ENCODE measurements at places on chromosomes 13 and 19.

GRCh38 chr19:56118666-56119581 lies 2.2 kb downstream of the ZNF787 start:
- no peak for DNase-seq

DNA sequence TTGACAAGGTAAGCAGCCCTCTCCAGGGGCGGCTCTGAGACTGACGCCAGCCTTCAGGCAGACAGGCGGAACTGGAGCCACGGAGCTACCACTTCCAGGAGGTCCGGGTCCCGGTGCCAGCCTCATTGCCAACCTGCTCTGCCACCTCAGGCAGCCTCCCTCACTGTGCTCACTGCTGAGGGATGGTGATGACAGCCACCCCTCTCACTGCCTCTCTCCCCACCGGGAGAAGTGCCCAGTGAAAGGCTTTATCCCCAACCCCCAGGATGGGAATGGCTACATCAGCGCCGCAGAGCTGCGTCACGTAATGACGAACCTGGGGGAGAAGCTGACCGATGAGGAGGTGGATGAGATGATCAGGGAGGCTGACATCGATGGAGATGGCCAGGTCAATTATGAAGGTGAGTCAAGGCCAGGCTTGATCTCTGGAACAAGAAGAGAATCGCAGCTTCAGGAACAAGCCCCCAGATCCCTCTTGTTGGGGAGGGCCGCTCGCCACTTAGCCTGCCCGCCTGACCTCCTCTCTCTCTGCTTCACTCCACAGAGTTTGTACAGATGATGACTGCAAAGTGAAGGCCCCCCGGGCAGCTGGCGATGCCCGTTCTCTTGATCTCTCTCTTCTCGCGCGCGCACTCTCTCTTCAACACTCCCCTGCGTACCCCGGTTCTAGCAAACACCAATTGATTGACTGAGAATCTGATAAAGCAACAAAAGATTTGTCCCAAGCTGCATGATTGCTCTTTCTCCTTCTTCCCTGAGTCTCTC lies 7.6 kb downstream of the CALM3 start:
- no peak for DNase-seq

- DNase-seq = no peak
These were observed 182.4 kb downstream of the KCTD12 start for GRCh38 chr13:76703621-76704288.

GRCh38 chr19:57288373-57288772 lies 8.1 kb downstream of the ZNF460 start:
- no peak for DNase-seq

GRCh38 chr19:44050740-44051649 lies 841 bp upstream of the ZNF223 start:
- DNase-seq = no peak

DNA sequence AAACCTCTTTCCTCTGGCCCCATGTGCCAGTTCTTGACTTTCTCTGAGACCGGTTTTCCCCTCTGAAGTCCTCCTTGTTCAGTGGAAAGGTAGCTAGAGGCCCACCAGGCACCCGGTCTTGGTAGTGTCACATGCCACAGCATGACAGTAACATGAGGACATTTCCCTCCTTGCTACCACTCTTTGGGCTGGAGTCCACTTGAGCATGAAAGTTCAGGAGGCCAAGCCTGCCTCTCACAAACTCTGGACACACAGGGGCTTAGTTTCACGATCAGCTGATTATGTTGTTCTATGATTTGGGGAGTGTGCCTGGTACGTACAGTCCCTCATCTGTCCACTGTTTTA lies 45.6 kb downstream of the NFIX start:
- DNase-seq = no peak

DNA sequence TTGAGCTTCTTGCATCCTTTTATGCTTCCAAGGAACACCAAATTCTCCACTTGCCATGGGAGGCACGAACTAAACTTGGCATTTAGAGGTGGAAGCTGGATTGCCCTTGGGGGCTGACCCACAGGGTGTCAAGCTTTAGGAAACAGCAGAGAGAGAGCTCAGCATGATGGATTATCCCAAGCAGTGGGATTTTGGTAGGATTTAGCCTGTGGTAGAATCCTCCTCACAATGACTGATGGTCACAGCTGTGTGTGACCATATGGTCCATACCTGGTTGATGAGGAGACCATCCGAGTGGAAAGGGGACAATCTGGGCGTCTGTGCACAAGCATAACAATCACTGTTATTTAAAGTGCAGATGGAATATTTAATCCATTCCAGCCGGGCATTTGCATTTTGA lies 40.1 kb upstream of the PSG9 start:
- no peak for DNase-seq

GRCh38 chr13:56907766-56908165 lies 233.0 kb upstream of the PRR20A start:
- DNase-seq = no peak

GRCh38 chr13:78770601-78771000 lies 111.6 kb upstream of the OBI1 start:
- DNase-seq = no peak

DNA sequence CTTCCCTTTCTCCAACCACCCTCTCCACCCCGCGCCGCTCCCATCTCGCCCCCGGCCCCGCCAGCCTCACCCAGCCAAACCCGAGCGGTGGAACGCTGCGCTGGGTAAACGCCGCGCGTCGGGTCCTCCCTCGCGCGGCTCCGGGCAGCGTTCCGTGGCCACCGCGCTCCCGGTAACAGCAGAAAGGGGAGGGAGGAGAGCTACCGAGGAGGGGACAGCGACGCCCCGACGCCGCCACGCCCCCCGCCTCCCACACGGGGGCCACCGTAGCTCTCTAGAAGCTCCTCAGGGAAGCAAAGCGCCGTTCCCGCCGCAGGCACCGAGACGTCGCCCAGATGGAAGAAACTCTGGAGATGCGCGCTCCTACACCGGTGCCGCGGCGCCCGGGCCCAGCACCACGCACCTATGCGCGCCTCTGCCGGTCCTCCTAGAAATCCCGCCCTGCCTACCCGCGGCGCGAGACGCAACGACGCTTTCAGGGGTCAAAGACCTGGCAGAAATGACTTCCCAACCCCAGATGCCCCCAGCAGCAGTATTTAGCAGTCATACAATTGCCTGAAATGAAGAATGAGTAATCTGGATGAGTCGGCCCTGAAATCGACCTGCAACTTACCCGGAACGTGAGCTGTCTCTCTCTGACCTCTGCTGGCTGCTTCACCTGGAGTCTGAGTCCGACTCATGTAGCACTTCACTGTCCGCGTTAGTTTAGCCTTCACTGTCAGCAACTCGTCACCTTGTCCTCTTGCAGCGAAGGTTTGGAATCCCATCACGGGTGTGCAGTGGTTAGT lies at the start of gene RUBCNL:
TSS of gene RUBCNL (minus strand) at position 189 of the 788 bp plus-strand sequence. CDS start 14,777 bp downstream, outside the sequence.
- DNase-seq = no peak

GRCh38 chr13:108214441-108215271 lies 680 bp downstream of the LIG4 start:
- DNase-seq = no peak

DNA sequence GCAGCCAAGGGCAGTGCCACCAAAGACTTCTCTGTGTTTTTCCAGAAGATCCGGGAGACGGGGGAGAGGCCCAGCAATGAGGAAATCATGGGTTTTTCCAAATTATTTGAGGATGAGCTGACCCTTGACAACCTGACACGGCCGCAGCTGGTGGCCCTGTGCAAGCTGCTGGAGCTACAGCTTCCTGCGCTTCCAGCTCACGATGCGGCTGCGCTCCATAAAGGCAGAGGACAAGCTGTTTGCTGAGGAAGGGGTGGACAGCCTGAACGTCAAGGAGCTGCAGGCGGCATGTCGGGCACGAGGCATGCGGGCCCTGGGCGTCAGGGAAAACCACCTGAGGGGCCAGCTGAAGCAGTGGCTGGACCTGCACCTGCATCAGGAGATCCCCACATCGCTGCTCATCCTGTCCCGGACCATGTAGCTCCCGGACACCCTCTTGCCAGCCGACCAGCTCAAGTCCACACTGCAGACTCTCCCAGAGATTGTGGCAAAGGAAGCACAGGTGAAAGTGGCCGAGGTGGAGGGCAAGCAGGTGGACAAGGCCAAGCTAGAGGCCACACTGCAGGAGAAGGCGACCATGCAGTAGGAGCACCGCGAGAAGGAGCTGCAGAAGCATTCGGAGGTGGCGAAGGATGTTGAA lies 11.7 kb downstream of the ZSCAN1 start:
- DNase-seq = no peak

GRCh38 chr13:43773602-43774001 lies 13.2 kb downstream of the ENOX1 start:
- no peak for DNase-seq

DNA sequence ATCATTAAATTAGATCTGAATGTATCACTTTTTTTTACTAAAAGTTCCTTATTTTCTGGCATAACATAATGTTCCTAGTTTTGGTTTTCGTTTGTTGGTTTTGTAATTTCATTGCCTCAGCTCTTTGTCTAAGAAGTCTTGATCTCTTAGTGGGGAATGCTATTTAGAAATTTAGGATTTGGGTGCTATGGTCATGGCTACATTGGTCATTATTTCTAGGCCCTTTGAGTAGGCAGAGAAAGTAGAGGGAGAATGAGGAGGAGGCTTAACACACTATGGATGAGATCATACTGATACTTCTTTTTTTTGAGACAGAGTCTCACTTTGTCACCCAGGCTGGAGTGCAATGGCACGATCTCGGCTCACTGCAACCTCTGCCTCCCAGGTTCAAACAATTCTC lies 41.8 kb downstream of the PIBF1 start:
- DNase-seq = no peak

DNA sequence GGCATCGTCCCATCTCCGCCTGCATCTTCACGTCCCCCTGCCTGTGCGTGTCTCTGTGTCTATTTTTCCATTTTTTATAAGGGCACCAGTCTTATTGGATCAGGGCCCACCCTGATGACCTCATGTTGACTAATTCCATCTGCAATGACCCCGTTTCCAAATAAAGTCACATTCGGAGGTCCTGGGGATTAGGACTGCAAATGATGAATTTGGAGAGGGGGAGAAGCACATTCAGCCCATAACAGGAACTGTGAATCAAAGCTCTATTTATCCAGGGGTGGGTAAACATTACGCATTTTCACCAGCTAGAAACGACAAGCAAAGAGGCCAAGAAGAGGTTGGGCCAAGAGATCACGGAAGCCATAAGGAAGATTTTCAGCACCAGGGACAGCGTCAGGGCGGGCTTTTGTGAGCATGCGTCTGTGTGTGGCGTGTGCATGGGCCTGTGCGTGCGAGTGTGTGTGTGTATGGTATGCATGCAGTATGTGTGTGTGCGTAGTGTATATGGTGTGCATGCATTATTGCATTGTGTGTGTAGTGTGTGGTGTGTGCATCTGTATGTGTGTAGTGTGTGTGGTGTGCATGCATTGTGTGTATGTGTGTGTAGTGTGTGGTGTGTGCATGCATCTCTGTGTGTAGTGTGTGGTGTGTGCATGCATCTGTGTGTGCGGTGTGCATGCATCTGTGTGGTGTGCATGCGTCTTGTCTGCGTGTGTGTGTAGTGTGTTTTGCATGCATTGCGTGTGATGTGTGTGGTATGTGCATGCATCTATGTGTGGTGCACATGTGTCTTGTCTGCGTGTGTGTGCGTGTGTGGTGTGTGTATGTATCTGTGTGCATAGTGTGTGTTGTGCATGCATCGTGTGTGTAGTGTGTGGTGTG lies 19.6 kb downstream of the CELF5 start:
- DNase-seq = no peak

DNA sequence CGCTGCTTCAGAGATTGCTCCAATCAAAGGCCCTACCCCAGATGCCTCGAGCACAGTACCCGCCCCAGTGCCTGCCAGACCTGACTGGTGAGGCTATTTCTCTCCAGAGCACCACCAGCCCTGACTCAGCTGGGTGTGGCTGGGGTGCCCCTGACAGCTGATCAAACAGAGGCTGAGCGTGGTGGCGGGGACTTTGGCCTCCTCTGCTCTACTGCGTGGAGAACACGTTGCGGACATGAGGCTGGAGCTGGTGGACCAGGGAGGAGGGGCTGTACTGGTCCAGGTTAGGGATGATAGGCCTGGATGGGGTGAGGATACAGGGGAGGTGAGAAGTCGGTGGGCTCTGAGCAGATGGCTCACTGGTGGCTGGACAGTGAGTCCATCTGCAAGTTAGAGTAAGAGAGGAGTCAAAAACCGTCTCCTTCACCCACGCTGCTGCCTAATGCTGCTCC lies 3.5 kb upstream of the DOCK6 start:
- DNase-seq = no peak

GRCh38 chr19:5339198-5339949 lies 1.2 kb downstream of the PTPRS start:
- no peak for DNase-seq

DNA sequence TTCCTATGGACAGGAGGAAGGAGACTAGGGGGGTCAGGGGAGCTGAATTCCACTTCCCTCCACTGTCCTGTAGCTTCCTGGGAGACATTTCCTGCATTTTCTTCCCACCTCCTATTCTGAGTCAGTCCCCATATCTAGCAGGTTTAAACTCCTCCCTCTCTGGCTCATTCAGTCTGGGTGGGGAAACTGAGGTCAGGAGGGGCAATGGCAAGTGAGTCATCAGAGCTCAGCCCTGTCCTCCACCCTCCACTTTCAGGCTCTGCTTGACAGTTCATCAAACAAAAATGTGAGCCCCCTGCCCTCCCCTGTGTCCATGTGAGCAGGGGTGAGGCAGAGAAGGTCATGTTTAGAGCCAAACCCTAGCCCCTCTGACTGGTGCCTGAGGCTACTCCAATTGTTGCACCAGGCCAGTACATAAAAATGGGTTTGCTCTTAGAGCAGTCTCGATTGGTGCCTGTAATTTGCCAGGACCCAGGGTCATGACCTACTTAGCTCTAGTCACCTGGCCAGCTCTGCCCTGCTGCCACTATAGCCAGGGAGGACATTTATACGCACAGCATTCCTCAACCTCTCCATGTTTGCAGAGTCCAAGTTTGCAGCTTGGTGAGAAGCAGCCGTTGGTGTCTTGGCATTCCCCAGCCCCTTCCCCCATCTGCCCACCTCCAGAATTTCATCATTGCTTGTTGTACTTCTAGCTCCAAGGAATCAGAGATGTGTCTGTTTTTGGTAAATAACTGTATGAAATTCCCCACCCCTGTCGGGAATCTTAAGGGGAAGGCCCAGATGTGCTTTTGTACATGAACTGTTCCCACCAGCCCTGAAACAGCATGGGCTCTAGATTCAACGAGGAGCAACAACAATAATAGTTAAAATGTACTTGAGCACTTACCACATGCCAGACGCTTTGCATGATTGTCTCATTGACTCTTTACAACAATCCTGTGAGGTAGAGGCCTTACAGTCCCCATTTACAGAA lies 20.7 kb downstream of the SAMD4B start:
- no peak for DNase-seq

DNA sequence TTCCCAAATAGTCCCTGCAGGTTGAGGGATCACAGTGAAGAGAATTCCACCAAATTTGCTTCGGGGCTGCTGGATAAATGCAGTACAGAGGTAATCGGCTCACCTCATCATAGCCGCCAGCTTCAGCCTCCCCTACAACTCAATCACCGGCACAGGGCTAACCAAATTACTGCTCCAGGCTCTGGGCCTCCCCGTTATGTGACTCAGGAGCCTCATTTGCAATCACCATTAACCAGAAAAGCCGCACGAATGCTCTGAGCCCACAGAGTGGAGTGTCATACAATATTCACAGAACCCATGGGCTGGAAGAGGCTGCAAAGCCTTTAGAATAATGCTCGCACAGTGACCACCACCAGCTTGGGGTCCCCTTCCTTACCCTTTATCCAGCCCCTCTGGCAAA lies 4.9 kb downstream of the SIAH3 start:
- no peak for DNase-seq

GRCh38 chr19:35845215-35846037 lies 6.9 kb downstream of the NPHS1 start:
- DNase-seq = no peak

All from cerebellar nuclear complex (tissue), 1 donor.